Occipital lobe (tissue), 3 donors: ENCODE measurements at places on chromosomes 6 and 20. TPM values are rescaled to one million over a fixed set of nuclear protein-coding genes. Genes with fewer than 3 reads are reported as not detected.

The ADA gene
- 1.7 TPM for total RNA-seq

The IL17A gene
- total RNA-seq, result not detected

The BTBD3 gene
- total RNA-seq, result 46.5 TPM

GRCh38 chr6:108114841-108115597 lies 40.5 kb upstream of the OSTM1 start:
- no peak for DNase-seq

DNA sequence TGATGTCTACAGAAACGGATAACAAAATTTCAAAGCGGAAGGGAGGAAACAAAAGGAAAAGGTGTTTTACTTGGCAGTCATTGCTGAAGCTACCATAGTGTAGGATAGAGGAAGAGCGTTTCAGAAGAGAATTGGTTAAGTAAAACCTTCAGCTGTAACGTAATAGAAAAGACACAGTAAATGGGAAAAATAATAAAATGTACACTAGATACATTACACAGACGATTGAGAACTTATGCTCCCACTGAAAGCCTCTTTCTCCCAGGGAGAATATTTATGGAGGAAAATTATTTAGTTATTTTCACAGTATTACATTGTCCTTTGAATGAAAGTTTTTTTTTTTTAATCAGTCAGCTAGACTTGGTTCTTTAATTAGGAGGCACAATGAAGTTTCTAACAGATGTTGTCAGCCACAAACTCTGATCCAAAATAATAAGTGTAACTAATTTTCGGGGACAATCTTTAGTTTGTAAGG lies 90.7 kb upstream of the PRDM1 start:
- no peak for DNase-seq

- no peak for DNase-seq
Measured at GRCh38 chr6:149842331-149842730, 21.8 kb downstream of the LRP11 start.
